Esophagus muscularis mucosa (tissue), 4 donors: ENCODE measurements at places on chromosomes 3 and 15. TPM values are rescaled to one million over a fixed set of nuclear protein-coding genes. Genes with fewer than 3 reads are reported as not detected.
A peak's percentile ranks its signal among the peaks of the same experiment; 100 is the strongest.

DNA sequence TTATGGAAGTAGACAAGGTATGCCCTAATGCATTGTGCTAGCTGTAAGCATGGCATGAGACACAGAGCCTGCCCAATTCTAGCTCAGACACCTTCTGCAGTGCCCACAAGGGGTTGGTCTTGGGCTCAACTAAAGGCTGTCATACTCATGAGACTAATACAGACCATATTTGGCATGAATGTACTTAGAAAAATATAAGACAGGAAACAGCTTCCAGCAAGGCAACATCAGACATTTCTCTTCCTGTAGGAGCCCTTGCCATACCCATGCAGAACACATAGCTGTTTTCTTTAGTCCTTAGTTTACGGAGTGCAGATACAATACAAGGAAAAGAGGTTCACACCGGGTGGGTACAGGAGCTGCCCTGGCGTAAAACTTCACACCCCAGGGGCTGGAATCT lies 30.5 kb upstream of the NR1I2 start:
- no peak for DNase-seq
- H3K27ac ChIP-seq = no peak overlapping the region
- H3K27me3 ChIP-seq = no peaks in the 10 kb centered on the region
- H3K4me3 ChIP-seq = no peak overlapping the region
- H3K4me1 ChIP-seq = no peaks in the 10 kb centered on the region

DNA sequence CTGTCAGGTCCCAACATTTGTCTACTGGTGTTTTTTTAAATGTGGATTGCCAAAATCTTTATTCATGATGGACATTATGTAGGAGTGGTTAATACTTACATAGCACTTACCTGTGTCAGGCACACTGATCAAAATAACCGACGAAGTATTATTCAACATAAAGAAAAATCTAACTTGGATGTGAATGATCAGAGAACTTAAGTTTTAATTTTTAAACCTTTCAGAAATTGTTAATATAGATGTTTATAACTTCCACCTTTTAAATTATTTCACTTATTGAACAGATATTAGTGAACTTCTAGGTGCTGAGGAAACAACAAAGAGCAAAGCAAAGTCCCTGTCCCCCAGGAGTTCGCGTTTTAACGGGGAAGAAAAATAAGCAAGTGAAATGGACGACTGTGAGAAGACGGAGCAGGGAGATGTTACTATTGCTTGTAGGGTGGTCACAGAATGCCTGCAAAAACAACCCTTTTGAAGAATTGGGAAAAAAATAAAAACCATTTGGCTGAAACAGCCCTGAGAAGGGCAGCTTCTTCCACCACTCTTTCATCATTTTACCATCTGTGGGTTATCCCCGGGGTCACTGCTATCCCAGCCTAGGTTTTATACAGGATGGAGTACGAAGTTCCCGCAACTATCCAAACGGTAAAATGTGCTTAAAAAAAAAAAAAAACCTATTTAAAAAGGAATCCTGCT lies 915 bp upstream of the APH1B start:
- peak overlapping the region; percentile 94 for H3K27ac ChIP-seq
- peaks cover 5% of the 10 kb centered on the region for H3K4me1 ChIP-seq
- DNase-seq = no peak
- no peaks in the 10 kb centered on the region for H3K36me3 ChIP-seq
- H3K27me3 ChIP-seq = no peaks in the 10 kb centered on the region

GRCh38 chr3:61727435-61727834 lies 166.1 kb downstream of the PTPRG start:
- H3K36me3 ChIP-seq = no peaks in the 10 kb centered on the region
- no peaks in the 10 kb centered on the region for H3K27me3 ChIP-seq
- H3K27ac ChIP-seq = no peak overlapping the region
- no peaks in the 10 kb centered on the region for H3K4me1 ChIP-seq

- no peaks in the 10 kb centered on the region for H3K36me3 ChIP-seq
- H3K27me3 ChIP-seq = no peaks in the 10 kb centered on the region
- H3K4me3 ChIP-seq = no peak overlapping the region
These were observed 42.6 kb upstream of the ATP2C1 start for GRCh38 chr3:130851277-130851676.

POLQ gene
- under 0.01 TPM for total RNA-seq

OIP5 gene
- total RNA-seq = not detected
